Mammary epithelial cell (primary cell): ENCODE measurements at places on chromosomes 3 and 15.

- DNase-seq, result no peak
These were observed 20.8 kb downstream of the EHD4 start for GRCh38 chr15:41951571-41951970.

DNA sequence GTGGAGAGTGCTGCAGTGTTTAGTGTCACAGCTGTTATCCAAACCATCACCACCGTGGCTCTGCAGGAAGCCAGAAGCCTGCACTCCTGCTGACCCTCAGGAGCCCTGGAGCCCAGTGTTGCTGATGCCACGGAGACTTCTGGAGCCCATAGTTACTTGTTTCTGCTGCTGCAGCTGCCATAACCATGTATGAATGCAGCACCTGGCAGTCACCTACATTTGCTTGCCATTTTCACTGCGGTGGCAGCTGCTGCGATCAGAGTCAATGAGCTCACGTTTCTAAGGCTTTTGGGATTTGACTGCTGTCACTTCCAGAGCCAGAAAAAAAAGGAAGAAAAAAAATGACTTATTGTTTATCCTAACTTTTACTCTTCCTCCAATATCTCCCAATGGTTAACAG, 299.2 kb upstream of the THRB start:
- no peak for DNase-seq

DNA sequence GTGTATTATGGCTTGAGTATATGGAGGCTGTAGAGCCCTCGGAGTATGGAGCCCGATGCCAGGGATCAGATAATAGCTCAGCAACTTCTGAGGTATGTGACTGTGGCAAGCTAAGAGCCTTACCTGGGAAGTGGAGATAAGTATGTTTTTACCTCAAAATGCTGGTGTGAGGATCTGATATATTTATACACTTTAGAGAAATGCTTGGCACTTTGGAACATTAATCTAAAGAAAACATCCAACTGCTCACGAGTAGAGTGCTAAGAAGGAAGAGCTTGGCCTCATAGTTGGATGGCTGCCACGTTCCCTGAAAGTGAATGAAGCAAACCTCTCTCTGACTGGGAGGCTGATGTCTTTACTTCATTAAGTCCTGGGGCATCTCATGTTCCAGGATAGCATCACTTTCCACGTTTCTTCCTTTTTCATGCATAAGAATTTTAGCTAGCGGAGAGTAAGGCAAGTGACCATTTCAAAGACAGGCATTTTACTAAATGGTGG, 58.9 kb upstream of the GOLGA8J start:
- no peak for DNase-seq

GRCh38 chr3:61875046-61875844, 313.9 kb downstream of the PTPRG start:
- DNase-seq, result no peak

DNA sequence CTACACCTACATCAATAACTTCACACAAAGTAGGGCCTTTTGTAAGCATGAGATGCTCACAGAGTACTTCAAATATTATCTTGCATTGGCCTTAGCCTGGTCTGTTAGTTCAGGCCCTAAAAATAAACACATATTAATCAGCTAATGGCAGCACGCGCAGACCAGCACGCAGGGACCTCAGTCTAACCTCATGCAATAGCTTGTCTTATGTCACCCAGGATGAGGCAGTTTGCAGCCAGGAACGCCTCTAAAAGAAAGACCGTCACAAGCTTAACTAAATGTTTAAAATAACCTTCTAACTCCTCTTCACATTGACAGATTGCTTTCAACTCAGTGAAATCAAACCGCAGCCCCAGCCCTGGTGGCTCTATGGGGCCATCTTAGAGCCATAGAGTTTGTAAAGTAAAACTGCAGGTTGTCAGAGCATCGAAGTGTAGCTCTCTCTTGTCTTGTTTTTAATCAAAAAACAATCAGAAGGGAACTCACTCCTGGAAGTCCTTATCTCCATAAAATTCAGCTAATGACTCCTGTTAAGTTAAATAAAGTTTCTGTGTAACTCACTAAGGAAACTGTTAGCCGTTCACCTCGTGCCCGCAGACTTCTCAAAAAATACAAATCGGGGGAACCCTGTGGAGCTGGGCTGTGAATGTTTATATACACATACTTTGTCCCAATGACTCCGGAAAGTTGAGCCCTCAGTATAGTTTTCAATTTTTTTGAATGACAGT, 212.6 kb downstream of the CDIN1 start:
- DNase-seq, result no peak

DNA sequence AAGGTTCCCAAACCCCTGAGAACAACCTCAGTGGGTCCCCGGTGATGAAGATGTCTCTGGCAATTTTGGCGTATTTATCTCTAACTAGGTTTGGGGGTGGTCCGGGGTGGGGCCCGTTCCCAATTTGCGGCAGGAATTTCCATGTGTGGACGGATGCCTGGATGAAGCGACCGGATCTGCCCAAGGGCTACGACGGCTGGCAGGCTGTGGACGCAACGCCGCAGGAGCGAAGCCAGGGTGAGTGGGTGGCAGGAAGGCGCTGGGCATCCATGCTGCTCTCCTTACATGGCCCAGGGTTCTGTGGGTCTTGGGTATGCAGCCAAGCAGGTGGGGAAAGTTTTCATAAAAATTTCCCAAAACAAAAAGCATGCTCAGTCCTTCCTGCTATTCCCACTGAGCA, 29.3 kb downstream of the TGM4 start:
- no peak for DNase-seq

- DNase-seq, result no peak
These were observed 288.7 kb downstream of the SOX2 start for GRCh38 chr3:182000447-182000846.

- no peak for DNase-seq
These were observed 75.3 kb downstream of the ZNF609 start for GRCh38 chr15:64535460-64536243.

DNA sequence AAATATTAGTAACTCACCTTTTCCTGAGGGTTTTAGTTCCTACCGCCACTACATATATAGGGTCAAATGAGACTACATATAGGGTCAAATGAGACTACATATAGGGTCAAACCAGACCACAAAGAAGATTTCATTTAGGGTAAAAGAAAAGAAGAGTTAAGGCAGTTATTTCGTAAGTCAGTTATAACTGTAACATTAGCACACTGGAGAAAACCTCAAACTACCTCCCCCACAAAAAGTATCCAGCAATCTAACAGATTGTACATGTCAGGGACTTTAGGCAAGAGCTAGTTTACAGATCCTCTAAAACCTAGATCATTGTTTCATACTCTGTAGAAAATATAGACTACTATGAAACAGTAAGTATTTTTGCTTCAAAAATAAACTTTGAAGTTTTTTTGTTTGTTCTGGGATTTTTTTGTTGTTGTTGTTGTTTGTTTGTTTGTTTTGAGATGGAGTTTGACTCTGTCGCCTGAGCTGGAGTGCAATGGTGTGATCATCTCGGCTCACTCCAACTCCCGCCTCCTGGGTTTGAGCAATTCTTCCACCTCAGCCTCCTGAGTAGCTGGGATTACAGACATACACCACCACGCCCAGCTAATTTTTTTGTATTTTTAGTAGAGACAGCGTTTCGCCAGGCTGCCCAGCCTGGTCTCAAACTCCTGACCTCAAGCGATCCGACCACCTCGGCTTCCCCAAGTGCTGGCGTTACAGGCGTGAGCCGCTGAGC, 92.4 kb upstream of the CGNL1 start:
- DNase-seq, result no peak

DNA sequence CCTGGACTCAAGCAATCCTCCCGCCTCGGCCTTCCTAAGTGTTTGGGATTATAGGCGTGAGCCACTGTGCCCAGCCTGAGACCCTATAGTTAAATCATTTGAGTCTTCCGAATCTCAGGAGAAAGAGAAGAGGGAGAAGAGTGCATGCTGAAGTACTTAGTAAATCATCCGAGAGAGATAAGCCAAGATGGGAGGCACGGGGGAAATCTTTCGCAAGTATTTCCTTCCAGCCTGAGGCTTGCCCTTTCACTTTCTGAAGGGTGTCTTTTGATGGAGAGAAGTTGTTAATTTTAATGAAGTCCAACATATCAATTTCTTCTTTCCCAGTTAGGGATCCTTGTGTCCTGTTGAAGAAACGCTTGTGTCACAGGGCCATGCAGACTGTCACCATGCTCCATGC, 97.1 kb upstream of the SLC6A6 start:
- DNase-seq, result no peak

- no peak for DNase-seq
These were observed 48.5 kb downstream of the GRIP2 start for GRCh38 chr3:14491396-14492190.

DNA sequence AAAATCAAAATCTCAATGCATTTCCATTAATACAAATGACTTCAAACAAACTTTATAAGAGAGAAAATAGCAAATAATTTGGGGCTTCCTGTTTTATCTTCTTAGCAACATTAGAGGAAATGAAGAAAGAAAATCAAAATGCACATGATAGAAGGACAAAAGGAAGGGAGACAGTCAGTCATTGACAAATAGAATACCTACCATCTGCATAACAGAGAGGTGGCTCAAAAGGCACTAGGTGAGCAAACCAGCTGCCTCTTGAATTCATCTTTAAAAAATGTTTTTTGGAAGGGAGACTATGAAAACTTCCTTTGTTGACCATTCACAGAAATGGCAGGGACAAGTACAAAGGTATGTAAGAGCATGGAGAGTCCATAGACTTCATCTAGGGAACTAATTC, 9.4 kb downstream of the NMNAT3 start:
- DNase-seq, result no peak

GRCh38 chr15:38610748-38611147, 46.1 kb upstream of the RASGRP1 start:
- DNase-seq, result no peak

DNA sequence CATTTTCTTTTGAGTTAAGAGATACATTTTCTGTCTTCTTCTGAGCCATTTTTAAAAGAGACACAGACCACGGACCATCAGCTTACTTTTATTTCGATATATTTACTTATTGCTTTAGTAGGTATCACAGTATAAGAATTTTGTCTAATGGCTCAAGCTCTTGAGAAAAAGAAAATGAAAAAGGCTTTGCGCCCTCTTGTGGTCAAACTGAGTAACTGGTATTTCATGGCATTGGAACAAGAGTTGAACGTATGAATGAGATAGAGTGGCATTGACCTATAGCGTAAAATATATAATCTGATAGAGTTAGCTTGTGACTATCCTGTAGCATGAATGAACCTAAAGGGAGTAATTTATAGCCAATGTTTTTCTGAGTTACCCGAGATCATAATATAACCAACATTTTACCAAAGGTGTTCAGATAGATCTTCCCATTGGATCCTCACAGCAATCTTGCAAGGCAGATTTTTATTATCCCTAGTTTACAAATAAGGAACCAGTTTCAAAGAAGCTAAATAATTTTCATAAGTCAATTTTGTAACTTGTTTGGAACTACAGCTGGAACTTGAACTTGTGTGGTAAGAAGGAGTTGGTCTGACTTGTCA, 154.6 kb downstream of the POLR2M start:
- DNase-seq, result peak; percentile 61

DNA sequence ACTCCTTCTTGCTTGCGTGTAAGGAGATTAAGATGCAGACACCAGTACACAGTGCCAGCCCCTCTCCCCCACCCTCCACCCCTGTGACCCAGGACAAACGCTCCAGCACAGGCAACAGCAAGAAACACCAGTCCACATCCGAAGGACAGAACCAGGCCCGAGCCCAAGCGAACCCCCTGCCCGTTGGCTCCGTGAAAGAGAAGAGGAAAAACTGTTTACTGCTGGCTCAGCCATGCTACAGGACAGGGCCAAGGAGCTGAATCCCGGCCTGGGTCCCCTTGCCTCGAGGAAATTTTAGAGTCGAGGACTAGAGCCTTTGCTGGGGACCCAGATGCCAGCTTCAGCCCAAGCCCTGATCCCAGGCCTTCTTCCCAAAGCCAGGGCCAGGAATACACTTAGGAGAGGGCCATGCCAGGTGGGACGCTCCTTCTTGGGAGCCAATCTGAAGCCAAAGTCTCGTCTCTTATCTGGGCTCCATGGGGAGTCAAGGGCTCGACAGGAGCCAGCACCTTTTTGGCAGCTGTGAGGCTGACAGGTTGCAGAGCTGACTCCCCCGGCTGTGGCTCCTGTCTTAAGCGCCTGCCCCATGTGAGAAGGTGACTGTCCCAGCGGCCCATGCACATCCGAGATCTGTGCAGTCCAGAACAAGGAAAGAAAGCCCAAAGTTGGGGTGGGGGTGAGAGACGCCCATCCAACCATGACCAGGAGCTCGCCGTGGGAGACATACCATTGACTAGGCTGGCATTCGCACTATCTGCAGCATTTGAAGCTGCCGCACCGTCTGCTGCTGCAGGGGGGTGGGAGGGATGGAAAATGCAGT, 63.8 kb upstream of the SEC13 start:
- DNase-seq, result no peak

- no peak for DNase-seq
These were observed 23.6 kb downstream of the FAH start for GRCh38 chr15:80176443-80176842.

DNA sequence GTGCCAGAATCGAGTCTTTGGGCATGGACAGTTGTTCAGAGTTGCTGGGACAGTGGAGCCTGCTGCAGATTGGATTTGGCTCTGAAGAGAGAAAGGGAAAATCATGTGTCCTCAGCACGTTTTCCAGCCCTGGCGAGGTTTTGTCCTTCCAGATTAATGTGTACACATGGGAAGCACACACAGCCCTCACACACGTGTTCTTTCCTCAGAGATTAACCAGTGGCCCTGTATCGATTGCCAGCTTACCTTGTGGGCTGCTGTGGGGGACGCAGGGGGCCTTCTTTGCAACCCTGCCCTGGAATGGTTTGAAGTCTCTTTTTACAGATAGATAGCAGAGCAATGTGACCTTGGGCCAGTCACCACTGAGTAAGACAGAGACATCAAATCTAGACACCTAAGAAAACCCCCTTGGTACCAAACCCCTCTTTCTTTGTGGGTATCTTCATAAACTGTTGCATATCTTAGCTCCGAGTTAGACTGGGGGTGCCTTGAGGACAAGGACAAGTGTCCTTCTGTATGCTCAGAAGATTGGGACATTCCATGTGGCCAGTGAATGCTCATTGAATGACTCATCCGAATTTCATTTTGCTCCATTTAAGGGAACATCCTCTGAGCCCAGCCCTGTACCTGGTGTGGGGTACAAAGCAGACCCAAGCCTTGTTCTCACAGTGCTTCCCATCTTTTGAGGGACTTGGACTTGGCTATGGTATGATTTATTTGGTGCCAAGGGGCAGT, 48.0 kb downstream of the SMAD6 start:
- DNase-seq, result peak; percentile 21

GRCh38 chr3:46405301-46406019, 1.4 kb downstream of the CCR5AS start:
- DNase-seq, result no peak

DNA sequence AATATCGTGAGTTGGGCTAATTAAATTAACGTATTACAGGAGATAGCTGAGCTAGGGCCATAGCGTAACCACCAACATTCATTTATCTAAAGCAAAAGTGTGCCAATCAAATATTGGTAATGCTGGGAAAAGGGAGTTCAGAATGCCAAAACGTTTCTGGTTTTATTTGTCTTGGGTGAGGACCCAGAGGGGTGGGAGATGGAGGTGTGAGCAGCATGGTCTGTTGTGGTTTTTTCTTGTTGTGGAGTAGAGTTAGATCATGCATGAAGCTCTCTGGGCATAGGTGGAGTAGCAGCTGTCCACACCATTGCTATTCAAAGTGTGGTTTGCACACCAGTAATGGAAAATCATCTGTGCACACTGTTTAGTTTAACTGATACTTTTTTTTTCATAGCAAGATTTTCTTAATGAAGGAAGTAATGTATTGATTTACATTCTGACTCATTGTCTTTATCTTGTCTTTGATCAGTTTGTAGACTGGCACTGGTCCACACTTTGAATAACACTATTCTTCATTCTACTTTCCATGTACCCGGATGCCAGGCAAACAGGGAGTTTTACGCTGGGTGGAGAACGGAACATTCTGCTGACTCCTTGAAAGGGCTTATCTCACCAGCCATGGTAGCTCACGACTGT, 50.8 kb upstream of the CRTC3 start:
- DNase-seq, result peak; percentile 77
